ENCODE measurements at places on chromosomes 7 and 10. TPM values are rescaled to one million over a fixed set of nuclear protein-coding genes. Genes with fewer than 3 reads are reported as not detected.

Gene ANKRD16
- total RNA-seq: 20.1 TPM

Gene PRKG1
- total RNA-seq: 2.7 TPM

Gene HOXA3
- total RNA-seq: 2.8 TPM

Gene ACTR3C
- total RNA-seq: 10.7 TPM

Gene MSMB
- total RNA-seq: 1,381 TPM

Gene SLIT1
- total RNA-seq: 0.59 TPM

Gene ACSM6
- total RNA-seq: not detected

Gene CHCHD2
- 356 TPM for total RNA-seq

Gene CRYGN
- not detected for total RNA-seq

Gene ACTL6B
- total RNA-seq: not detected

Gene TMEM72
- total RNA-seq: 1.6 TPM
